ENCODE measurements at places on chromosomes 16 and 17.

- no peak for DNase-seq
These were observed 50.3 kb downstream of the METRNL start for GRCh38 chr17:83129676-83130075.

DNA sequence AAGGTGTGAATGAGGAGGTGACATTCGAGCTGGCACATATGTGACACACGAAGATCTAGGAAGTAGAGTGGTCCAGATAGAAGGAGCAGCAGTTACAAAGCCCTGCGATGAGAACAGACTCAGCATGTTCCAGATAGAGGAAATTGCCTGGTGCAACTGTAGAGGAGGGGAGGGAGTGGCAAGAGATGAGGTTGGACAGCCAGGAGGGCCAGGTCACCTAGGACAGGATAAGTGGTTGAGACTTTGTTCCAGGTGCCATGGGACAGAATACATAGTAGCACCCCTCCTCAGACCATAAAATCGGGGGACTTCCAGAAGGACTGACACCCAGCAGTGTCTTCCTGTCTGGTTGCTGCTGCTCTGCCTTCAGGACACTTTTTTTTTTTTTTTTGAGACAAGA, 11.0 kb upstream of the CENPT start:
- no peak for DNase-seq

GRCh38 chr17:9363440-9364350, 211.9 kb downstream of the STX8 start:
- peak; percentile 72 for DNase-seq

GRCh38 chr16:54289945-54290832, 3.6 kb upstream of the IRX3 start:
- no peak for DNase-seq

GRCh38 chr17:7133424-7133823, 18.8 kb upstream of the ASGR2 start:
- no peak for DNase-seq

- DNase-seq, result no peak
These were observed 111.7 kb downstream of the WWOX start for GRCh38 chr16:78211020-78211599.

DNA sequence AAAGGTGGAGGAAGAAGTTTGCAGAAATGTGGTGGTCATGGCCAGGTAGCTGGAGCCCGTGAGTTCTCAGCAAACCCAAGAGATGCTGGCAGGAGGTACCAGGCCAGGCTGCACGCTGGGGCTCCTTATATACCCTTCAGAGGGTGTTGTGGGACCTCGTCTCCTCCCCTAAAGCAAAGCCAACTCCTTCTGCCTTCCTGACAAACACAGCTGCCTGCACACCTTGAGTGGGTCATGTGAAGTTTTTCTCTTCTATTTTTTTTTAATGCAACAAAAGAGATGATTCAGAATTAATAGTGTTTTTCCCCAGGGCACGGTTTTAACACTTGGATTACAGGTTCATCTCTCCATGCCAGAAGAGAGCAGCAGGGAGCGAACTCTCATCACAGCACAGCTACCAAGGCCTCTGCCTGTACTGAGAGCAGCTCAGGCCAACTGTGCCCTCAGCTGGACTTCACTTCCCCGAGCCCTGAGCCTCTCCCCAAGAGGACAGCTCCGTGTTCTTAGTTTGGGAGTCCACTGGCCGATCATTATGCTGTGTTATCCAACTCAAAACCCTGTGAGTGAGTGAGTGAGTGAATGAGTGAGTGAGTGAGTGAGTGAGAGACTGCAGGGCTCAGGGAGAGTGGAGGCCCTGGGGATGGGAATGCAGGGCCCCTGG, at the start of gene KRT15:
KRT15 (minus strand) TSS at position 102 of the 661 bp plus-strand sequence; CDS start at position 39, 63 bp downstream.
- DNase-seq, result peak; percentile 42

DNA sequence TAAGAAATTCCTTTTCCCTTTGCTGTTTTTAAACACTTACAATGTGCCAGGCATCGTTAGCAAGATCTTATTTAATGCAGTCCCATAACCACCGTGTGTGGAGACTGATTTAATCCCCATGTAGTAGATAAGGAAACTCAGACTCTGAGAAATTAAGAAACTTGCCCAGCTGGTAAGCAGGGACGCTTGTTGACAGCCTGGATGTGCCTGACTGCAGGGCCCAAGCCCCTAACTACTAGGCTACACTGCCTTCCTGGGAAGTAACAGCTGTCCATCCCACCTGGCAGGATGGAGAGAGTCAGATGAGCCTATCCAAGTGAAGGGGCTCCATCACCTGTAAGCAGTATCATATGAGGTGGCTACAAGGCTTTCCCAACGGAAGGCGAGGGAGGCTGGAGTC, 23.1 kb downstream of the CDK5RAP3 start:
- no peak for DNase-seq

DNA sequence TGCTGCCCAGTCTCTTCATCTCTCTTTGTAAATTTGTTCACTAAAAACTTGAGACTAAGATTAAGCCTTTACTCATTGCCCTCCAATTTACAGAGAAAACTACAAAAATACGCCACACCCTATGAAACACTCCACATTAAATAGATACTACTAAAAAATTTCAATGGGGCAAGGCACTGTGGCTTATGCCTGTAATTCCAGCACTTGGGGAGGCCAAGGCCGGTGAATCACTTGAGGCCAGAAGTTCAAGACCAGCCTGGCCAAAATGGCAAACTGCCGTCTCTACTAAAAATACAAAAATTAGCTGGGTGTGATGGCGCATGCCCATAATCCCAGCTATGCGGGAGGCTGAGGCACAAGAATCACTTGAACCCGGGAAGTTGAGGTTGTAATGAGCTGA, 3.8 kb downstream of the UBE2O start:
- no peak for DNase-seq

DNA sequence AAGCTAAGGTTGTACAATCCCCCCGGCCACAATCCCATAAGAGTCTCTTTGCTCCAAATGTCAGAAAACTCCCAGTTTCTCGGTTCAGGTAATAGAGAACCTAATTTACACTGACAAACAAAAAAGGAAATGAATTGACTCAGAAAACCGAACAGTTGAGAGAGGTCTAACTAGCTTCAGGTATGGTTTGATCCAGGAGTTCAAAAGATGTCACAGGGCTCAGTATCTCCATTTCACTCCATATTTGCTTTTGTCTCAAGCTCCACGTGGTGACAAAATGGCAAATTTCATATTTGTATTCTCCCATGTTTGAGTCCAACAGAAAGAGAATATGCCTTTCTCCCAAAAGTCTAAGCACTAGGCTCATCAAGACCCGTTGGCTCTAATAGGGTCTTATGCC, 117.4 kb downstream of the AXIN2 start:
- DNase-seq, result no peak

- DNase-seq, result no peak
These were observed 684.0 kb downstream of the CDH11 start for GRCh38 chr16:64437706-64438324.

DNA sequence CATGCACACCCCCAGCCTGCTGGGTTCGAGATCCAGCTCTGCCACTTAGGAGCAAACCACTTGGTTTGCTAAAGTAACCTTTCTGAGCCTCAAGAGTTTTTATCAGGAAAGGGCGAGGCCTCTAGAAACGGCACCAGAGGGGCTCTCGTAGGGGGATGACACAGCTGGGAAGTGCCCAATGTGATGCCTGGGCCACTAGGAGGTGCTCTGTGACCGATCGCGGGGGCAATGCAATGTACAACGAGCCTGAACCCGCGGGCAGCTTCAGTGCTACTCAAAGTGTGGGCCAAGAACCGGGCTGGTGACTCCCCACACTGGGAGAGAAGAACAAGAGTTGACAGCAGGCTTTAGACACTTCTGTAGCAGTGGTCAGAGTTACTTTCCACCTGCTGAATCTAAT, 9.4 kb downstream of the C16orf89 start:
- peak; percentile 32 for DNase-seq

GRCh38 chr16:26614237-26614841, 452.4 kb upstream of the C16orf82 start:
- DNase-seq, result no peak

- no peak for DNase-seq
These were observed 15.2 kb downstream of the EMP2 start for GRCh38 chr16:10565167-10565566.

GRCh38 chr17:78137392-78138203, 7.0 kb downstream of the TMC8 start:
- no peak for DNase-seq

GRCh38 chr17:59331929-59332748, 684 bp downstream of the YPEL2 start:
- peak; percentile 36 for DNase-seq

DNA sequence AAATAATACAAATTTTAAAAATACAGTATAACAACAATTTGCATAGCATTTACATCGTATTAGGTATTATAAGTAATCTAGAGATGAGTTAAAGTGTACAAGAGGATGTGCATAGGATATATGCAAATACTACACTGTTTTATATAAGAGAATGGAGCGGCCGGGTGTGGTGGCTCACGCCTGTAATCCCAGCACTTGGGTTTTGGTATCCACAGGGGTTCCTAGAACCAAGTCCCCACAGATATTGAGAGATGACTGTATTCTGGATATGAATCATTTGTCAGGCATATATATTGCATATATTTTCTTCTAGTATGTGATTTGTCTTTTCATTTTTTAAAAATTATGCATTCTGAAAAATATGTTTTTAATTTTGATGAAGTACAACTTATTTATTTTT, 77.5 kb upstream of the MSI2 start:
- no peak for DNase-seq

DNA sequence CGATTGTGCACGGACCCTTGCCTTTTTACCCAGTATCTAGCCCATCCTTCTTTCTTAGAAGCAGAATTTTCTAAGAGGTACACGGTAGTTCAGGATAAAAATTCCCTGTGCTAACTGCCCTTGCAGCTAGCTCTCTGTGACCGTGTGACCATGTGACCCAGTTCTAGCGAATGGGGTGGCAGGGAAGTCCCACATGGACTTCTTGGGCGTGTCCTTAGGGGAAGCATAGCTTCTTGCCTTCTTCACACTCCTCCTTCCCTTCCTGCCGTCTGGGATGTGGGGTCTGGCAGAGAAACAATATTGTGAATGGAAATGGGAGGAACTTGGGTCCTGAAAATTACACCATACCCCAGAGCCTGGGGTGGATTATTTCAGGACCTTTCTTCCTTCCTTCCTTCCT, 670.7 kb downstream of the MAF start:
- no peak for DNase-seq

GRCh38 chr17:34894964-34895363, 66.3 kb downstream of the CCT6B start:
- DNase-seq, result no peak

- no peak for DNase-seq
These were observed 3.4 kb downstream of the NOG start for GRCh38 chr17:56596691-56597494.

- peak; percentile 3 for DNase-seq
These were observed 610.7 kb downstream of the KCNJ2 start for GRCh38 chr17:70780031-70780430.

DNA sequence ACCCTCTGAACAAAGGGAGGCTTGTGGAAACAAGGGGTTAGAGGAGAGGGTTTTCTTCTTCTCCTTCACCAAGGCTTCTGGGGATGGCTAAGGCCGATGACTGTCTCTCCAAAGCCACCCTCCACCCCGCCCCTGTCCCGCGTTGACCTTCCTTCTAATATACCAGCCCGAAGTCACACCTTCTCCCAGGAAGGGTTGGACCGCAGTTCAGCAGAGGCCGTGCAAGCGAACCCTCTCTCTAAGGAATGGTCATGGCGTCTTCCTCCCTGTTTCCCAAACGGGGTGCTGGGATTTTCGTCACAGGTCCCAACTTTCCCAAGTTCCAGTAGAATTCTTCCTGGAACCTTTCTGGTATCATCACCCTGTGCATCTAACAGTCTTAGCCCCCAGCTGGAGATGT, 49.4 kb downstream of the FZD2 start:
- no peak for DNase-seq

DNA sequence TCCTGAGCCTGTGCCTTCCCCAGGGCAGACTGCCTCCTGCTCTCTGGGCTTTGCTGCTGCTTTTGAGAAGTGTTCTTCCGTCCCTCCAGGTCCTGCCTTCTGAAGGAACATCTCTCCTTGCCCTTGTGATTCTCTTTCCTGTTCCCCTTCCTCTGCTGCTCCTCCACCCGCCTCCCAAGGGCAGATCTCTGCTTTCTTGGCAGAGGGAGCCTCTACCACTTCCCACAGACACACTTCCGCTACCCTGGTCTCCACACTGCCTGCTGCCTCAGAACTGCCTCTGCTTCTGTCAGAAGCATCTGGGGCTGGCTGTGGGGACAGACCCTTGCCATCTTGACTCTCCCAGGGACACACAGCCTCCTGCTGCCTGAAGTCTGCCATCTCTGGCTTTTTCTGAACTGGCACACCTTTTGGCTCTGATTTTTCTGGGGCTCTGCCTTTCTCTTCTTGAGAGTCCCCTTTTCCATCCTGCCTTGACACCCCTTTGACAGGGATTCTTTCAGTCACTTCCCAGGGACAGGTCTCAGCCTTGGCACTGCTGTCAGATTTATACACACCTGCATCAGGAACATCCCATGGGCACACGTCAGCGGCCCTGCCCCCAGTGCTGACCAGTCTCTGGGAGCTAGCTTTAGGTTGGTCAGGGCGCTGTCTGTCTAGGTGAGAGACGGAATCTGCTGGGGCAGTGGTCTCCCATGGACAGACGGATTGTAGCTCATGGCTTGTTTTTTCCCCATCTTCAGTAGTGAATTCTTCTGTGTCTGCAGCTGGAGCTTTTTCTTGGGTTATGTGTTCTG, 16.6 kb downstream of the GPR179 start:
- no peak for DNase-seq

DNA sequence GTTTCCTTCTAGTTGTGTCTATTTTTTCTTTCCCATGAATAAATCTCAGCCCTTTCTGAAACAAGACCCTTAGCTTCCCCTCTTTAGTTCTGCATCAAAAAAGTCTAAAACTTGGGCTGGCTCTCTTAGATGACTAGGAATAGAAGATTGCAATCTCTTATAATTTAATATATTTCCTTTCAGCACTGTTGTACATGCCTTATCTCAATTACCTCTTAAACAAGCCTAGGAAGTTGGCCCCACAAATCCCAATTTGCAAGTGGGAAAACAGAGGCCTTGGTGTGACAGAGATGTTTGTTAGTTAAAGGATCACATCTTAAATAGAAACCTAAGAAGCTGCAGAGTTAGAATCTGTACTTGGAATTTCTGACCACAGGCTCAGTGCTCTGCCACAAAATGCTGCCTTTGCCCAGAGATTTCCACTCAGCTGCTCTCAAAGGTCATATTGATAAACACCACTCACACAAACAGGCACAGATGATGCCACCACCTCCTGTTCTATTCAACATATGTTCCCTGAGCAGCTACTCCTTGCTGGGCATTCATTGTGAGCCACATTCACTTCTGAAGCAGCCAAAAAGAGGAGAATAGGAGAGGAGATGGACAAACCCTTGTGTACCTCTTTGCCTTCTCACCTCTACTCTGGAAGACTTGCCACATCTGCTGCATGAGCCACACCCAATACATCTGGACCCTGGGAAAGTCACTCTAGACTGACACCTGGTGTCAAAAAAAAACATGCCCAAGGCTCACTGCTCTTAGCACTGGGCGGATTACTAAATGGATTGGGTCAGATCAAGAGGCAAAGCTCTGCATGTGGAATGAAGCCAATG, 5.5 kb downstream of the CCDC182 start:
- DNase-seq, result no peak
